ENCODE measurements at places on chromosomes 4 and X. TPM values are rescaled to one million over a fixed set of nuclear protein-coding genes. Genes with fewer than 3 reads are reported as not detected.

GRCh38 chr4:24973404-24973746, 57.4 kb downstream of the LGI2 start:
- DNase-seq = no peak
- H3K36me3 ChIP-seq = no peaks in the 10 kb centered on the region
- peaks cover 16% of the 10 kb centered on the region for H3K4me1 ChIP-seq
- H3K27me3 ChIP-seq = no peaks in the 10 kb centered on the region
- no peak overlapping the region for H3K4me3 ChIP-seq

- no peaks in the 10 kb centered on the region for H3K36me3 ChIP-seq
- no peak overlapping the region for H3K4me3 ChIP-seq
- no peak overlapping the region for H3K27ac ChIP-seq
These were observed 95.0 kb upstream of the TBL1X start for GRCh38 chrX:9369802-9370291.

DNA sequence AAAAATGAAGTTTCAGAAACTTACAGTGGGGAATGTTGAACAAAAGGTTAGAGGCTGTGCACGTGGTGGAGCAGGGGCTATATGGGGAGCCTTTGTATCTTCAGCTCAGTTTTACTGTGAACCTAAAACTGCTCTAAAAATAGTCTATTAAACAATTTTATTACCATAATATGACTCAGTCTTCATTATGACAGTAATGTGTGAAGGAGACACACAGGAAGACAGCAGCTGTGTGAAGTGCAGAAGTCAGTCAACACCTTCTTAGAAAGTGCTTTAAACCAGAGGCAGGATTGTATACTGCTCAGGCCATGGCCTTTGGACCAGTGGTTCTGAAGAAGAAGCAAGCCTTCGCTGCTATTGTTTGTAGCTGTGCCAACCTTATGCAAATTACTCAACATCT, 89.7 kb downstream of the ARHGAP10 start:
- no peak overlapping the region for H3K4me3 ChIP-seq
- no peaks in the 10 kb centered on the region for H3K36me3 ChIP-seq
- peaks cover 28% of the 10 kb centered on the region for H3K4me1 ChIP-seq
- no peak overlapping the region for H3K27ac ChIP-seq

DNA sequence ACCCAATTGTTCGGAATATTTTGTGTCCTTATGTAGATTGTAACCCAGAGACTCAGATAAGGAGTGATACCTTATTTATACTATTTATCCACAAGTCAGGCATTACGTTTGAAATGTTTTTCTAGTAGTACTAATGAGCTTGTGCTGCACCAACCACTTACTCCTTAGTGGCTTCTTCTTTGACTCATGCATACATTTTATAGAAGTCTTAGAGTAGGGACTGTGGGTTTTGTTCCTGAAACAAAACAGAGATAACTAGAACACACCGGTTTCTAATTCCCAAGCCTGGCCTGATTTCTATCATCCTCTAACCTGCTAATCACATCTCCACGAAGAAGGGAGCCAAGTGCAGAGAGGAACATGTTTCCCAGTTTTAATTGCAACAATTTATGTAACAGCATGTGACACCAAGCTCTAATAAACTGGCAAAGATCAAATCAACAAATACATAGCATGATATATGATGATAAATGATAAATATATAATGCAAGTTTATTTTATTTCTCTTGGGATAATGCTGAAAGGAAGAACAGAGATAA, 32.3 kb downstream of the MGARP start:
- no peak for DNase-seq
- H3K27me3 ChIP-seq = no peaks in the 10 kb centered on the region
- peaks cover 7% of the 10 kb centered on the region for H3K4me1 ChIP-seq
- no peak overlapping the region for H3K27ac ChIP-seq

DNA sequence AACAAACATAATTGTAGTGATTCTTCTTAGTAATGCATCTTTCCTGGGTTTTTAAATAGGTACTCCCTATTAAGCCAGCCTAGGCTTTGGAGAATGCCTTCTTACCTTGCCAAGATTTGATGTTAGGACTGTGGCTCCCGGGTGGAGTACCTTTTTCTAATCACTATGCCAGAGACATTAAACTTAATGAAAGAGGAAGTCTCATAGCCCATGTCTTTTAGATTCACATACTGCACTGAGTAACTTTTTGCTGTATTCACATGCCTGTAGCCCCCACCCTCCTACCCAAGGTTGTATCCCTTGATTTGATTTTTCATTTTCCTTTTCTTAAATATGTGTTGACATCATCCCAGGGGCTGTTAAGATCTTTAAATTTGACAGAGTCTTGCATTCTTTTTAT, 104.2 kb upstream of the TLR2 start:
- no peak overlapping the region for H3K27ac ChIP-seq
- no peak for DNase-seq
- H3K27me3 ChIP-seq = no peaks in the 10 kb centered on the region
- peaks cover 13% of the 10 kb centered on the region for H3K36me3 ChIP-seq

DNA sequence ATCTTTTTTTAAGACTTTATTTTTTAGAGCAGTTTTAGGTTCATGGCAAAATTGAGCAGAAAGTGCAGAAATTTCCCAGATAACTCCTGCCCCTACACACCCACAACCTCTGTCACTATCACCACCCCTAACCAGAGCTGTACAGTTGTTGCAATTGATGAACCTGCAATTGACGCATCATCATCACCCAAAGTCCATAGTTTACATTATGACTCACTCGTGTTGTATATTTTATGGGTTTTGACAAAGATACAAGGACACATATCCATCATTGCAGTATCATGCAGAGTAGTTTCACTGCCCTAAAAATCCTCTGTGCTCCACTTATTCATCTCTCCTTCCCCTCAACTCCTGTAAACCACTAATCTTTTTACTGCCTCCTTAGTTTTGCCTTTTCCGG, 34.5 kb upstream of the WAS start:
- no peak overlapping the region for H3K27ac ChIP-seq
- no peak for DNase-seq
- no peaks in the 10 kb centered on the region for H3K27me3 ChIP-seq
- H3K36me3 ChIP-seq = no peaks in the 10 kb centered on the region

DNA sequence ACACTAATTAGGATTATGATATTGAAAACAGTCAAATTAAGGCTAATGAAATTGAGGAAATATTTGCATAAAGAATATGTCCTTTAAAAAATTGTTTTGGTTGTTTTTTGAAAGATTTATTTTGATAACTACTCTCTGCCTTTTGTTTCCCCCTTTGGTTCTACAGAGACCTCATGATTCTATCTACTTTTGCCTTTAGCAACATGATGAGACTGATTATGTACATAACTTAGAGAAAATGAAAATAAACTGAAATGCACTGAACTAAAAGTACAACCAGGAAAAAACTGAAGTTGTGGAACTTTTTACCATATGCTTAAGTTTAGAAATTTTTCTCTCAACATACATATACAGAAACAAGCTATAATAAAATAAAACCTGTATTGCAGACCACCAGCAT, 21.4 kb downstream of the EXOC1 start:
- no peak for DNase-seq
- no peak overlapping the region for H3K4me3 ChIP-seq
- H3K27ac ChIP-seq = no peak overlapping the region
- H3K36me3 ChIP-seq = peaks cover 75% of the 10 kb centered on the region
- H3K27me3 ChIP-seq = no peaks in the 10 kb centered on the region

DNA sequence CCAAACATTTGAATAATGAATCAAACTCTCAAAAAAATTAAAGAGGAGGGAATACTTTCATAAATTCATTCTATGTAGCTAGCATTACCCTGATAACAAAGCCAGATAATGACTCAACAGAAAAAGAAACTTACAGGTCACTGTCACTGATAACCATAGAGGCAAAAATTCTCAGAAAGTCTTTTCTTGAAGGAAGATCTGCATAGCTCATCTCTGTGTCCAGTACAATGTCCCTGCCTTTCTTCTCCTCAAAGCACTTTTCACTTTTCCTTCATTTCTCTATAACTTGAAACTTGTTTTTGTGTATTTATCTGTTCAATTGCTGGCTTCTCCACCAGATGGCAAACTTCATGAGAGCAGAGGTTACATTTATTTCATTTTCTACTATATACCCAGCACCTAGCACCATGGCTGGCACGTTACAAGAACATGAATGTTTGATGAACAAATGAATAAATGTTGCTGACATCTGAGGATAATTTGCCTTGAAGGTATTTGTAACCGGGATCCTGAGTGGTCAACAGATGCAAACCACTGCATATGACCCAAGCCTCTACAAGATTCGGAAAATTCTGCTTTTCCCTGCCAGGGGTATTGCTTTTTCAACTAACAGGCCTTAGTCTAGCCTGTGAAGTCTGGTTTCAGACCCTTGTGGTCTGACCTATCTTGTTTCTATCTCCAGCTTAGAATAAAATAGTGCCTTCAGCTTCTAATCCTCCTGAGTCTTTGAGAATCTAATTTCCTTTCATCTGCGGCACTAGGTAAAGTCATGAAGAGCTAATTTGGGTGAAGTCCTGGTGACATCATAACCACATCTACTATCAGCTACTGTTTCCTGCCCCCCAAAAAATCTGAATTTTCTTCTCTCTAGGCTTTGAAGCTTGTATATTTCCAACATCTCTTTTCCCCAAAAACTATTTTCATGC, 52.5 kb upstream of the ANTXR2 start:
- DNase-seq = no peak
- no peaks in the 10 kb centered on the region for H3K4me1 ChIP-seq
- H3K27ac ChIP-seq = no peak overlapping the region
- H3K36me3 ChIP-seq = no peaks in the 10 kb centered on the region
- no peak overlapping the region for H3K4me3 ChIP-seq

- H3K27ac ChIP-seq = no peak overlapping the region
- H3K4me1 ChIP-seq = peaks cover 4% of the 10 kb centered on the region
- no peaks in the 10 kb centered on the region for H3K36me3 ChIP-seq
- peak; percentile 62 for DNase-seq
- H3K4me3 ChIP-seq = no peak overlapping the region
These were observed 43.0 kb downstream of the CCDC158 start for GRCh38 chr4:76377911-76378310.

DNA sequence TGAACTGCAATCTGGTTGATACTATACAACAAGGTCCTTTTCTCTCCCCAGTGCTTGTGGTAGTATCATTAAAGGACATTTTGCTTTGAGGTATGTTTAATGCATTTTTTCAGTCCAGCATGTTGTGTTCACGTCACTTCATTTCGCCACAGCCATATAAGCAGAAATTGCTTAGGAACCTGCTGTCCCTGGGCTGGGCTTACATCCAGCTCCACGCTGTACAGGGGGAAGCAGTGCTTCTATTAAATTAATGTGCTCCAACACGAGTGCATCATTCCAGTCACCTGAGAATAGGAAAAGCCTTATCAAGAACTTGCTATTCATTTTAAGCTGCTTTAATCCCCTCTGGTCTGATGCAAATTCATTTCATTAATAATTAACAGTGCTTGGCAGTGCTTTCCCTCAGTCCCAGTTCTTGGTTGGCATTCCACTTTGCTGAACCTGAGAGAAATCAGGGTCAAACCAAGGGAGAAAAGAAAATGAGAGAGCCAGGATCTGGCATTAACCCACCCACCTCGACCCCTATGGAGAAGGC, 47.4 kb upstream of the PTCHD1 start:
- no peaks in the 10 kb centered on the region for H3K27me3 ChIP-seq
- no peak overlapping the region for H3K27ac ChIP-seq
- DNase-seq = no peak
- no peaks in the 10 kb centered on the region for H3K36me3 ChIP-seq
- no peak overlapping the region for H3K4me3 ChIP-seq

GRCh38 chr4:100295792-100296191, 105.5 kb upstream of the DDIT4L start:
- no peaks in the 10 kb centered on the region for H3K27me3 ChIP-seq
- H3K27ac ChIP-seq = no peak overlapping the region
- no peaks in the 10 kb centered on the region for H3K4me1 ChIP-seq
- H3K4me3 ChIP-seq = no peak overlapping the region
- H3K36me3 ChIP-seq = no peaks in the 10 kb centered on the region
- no peak for DNase-seq

- H3K27me3 ChIP-seq = no peaks in the 10 kb centered on the region
- H3K4me3 ChIP-seq = no peak overlapping the region
- H3K27ac ChIP-seq = no peak overlapping the region
- DNase-seq = no peak
- H3K4me1 ChIP-seq = no peaks in the 10 kb centered on the region
These were observed 11.8 kb upstream of the TMEM192 start for GRCh38 chr4:165124488-165124887.

DNA sequence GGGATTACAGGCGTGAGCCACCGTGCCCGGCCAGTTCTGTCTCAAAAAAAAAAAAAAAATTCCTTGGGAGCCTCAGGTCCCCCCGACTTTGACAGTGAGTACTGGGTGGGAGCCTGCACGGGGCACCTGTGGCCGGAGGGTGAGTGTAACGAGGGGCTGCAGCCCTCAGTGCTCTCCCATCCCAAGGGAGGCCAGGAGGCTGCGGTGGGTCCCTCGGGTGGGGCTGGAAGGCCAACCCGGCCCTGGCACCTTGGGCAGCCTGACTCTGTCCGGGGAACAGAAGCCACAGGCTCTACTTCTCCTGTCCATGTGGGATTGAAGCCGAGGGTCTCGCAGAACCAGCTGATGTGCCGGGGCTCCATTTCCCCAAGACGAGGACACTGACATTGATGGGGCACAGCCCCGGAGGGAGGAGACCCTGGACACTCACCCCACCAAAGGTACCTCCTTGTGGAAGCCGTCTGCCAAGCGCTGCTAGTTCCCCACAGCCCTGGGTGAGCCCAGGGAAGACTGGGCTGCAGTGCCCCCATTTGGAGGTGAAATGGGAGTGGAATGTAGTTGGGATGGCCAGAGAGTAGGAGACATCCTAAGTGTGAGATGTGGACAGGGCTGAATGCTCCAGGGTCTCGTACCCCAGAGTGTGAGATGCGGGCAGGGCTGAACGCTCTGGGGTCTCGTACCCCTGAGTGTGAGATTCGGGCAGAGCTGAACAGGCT, 2.3 kb upstream of the SLC26A1 start:
- H3K4me1 ChIP-seq = peaks cover 17% of the 10 kb centered on the region
- H3K27me3 ChIP-seq = peaks cover 24% of the 10 kb centered on the region
- no peaks in the 10 kb centered on the region for H3K36me3 ChIP-seq
- no peak overlapping the region for H3K4me3 ChIP-seq
- no peak for DNase-seq

- peaks cover 45% of the 10 kb centered on the region for H3K4me1 ChIP-seq
- H3K27ac ChIP-seq = peak overlapping the region; percentile 55
- no peaks in the 10 kb centered on the region for H3K36me3 ChIP-seq
- DNase-seq = no peak
- H3K4me3 ChIP-seq = no peak overlapping the region
- no peaks in the 10 kb centered on the region for H3K27me3 ChIP-seq
These were observed 10.9 kb downstream of the GAB1 start for GRCh38 chr4:143347484-143348111.

- H3K27ac ChIP-seq = no peak overlapping the region
- DNase-seq = no peak
- no peaks in the 10 kb centered on the region for H3K36me3 ChIP-seq
- no peaks in the 10 kb centered on the region for H3K4me1 ChIP-seq
- H3K4me3 ChIP-seq = no peak overlapping the region
These were observed 13.9 kb upstream of the MPP1 start for GRCh38 chrX:154818916-154819770.

GRCh38 chrX:67555578-67556203, 11.9 kb downstream of the AR start:
- no peaks in the 10 kb centered on the region for H3K36me3 ChIP-seq
- H3K4me3 ChIP-seq = no peak overlapping the region
- H3K27ac ChIP-seq = no peak overlapping the region

- no peak overlapping the region for H3K4me3 ChIP-seq
- H3K36me3 ChIP-seq = peaks cover 55% of the 10 kb centered on the region
- DNase-seq = no peak
- no peak overlapping the region for H3K27ac ChIP-seq
- no peaks in the 10 kb centered on the region for H3K4me1 ChIP-seq
- no peaks in the 10 kb centered on the region for H3K27me3 ChIP-seq
These were observed 28.4 kb downstream of the WFS1 start for GRCh38 chr4:6298035-6298434.

MAGEC2 gene
- not detected for total RNA-seq

TRAM1L1 gene
- total RNA-seq = 0.96 TPM

MAGEA3 gene
- not detected for total RNA-seq

AFP gene
- total RNA-seq = not detected

CDKN2AIP gene
- 16.7 TPM for total RNA-seq

VCX gene
- total RNA-seq = not detected

Data from upper lobe of right lung (tissue), 1 donor.